CD4-positive, alpha-beta T cell treated with Interleukin-17A for 1 hour (primary cell): ENCODE measurements at places on chromosomes 7 and 10.
A peak's percentile ranks its signal among the peaks of the same experiment; 100 is the strongest.

DNA sequence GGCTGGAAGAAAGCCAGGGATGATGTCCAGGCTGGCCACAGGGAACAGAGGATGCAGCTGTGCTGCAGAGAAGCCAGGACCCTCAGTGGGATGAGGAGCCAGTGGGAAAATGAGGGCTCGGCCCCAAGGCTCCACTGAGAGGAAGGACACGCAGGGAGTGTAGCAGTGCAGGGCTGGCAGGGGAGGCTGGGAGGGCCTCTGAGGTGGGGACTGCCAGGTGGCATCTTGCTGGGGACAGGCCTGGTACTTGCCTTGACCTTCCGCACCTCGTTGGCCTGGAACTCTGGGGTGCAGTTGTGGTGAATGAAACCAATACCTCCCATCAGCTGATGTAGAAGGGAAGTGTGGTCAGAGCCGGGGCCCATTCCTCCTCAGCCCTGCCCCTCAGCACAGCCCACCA is 9.2 kb downstream of the IMPDH1 start:
- DNase-seq, result no peak

DNA sequence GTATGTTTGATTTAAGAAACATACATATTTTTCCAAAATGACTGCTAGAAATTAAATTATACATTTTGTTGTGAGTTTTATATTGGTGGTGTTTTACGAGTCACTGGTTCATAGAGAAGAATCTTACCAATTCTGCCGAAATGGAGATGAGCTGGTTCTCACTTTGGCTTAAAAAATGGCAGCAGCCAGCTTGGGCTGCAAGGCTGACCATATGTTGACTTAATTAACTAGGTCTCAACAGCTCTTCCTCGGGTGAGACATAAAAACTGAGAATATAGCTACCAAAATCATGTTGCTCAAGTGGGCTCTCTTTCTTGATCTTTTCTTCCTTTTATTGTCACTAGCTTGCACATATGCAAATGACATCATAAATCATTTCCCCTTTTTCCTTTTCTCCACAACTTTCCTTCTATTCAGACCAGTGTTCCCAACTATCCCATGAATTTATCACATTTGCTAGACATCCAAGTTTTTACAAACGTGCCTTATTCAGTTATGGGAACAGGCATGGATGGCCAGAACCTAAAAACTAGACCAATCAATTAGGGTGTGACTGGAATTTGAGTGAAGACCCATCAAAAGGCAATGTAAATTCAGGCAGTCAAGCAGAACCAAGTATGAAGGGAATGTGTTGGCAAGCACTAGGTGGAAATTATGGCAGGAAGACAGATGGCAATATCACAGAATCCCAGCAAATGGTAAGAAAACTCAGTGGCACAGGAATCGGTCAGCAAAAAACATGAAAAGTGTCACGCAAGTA is 6.4 kb upstream of the TSPAN12 start:
- no peak for DNase-seq

GRCh38 chr7:121610243-121610642 is 214.1 kb upstream of the FAM3C start:
- DNase-seq, result no peak

DNA sequence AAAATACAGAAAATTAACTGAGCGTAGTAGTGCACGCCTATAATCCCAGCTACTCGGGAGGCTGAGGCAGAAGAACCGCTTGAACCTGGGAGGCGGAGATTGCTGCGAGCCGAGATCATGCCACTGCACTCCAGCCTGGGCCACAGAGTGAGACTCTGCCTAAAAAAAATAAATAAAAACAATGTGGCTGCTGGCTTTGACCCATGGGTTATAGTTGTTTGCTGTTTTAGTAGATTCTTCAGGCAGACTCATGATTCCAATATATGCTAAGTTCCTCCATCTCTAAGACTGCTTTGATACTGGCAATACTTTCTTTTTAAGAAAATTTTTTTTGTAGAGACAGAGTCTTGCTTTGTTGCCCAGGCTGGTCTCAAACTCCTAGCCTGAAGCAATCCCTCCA is 8.4 kb downstream of the OLAH start:
- DNase-seq, result no peak

GRCh38 chr7:137626469-137627067 is 220.2 kb downstream of the DGKI start:
- peak; percentile 12 for DNase-seq

DNA sequence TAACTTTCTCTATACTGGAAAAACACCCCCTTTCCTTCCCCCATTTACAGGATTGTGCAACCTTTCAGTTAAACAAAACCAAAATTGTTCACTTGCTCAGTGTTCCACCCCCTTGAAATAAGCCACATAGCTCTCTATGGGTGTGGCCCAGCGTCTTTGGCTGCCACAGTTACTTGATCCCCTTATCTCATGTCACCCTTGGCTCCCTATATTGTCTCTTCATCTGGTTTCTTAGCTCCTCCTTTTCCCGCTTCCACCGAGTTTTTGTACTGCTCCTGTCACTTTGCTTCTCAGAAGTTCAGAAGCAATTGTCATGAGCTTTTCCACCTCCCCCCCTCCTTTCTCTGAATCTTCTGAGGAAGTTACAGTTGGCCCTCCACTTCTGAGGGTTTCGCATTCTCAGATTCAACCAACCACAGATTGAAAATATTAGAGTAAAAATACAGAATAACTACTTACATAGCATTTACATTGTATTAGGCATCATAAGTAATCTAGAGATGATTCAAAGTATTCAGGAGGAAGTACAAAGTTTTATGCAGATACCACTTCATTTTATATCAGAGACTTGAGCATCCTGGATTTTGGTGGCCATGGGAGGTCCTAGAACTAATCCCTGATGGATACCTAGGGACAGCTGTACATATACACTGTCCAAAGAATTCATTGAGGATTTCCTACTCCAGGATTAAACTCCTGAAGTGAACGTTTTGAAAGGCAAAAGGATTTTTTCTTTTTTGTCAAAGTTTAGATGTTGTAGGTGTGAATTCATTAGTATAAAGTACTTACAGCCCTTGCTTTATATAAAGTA is 60.4 kb downstream of the ADD3 start:
- DNase-seq, result peak; percentile 68

- no peak for DNase-seq
Measured at GRCh38 chr10:4301291-4302045, 516.5 kb upstream of the KLF6 start.

DNA sequence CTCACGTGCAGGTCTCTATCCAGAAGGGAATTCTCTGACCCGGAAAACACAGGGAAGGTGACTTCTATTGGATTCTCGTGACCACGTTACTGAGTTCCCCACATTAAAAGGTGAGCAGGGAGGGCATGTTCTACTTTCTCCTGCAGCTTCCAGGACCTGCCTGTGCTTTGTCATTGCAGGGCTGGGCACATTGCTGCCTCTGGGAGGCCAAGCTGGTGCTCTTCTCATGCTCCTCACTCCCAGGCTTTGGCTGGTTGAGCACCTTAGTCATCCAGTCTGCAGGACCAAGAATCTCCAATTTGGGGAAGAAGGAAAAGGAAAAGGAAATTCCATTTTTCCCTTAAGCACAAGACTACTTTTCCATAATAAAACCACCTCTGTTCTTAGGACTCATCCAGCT is 86.5 kb upstream of the TMEM72 start:
- no peak for DNase-seq

- DNase-seq, result no peak
Measured at GRCh38 chr7:45873355-45873754, 473 bp upstream of the CCDC201 start.

- DNase-seq, result no peak
Measured at GRCh38 chr10:96170230-96170629, 40.1 kb downstream of the ZNF518A start.

- DNase-seq, result no peak
Measured at GRCh38 chr7:83655951-83656556, 7.1 kb upstream of the SEMA3E start.

DNA sequence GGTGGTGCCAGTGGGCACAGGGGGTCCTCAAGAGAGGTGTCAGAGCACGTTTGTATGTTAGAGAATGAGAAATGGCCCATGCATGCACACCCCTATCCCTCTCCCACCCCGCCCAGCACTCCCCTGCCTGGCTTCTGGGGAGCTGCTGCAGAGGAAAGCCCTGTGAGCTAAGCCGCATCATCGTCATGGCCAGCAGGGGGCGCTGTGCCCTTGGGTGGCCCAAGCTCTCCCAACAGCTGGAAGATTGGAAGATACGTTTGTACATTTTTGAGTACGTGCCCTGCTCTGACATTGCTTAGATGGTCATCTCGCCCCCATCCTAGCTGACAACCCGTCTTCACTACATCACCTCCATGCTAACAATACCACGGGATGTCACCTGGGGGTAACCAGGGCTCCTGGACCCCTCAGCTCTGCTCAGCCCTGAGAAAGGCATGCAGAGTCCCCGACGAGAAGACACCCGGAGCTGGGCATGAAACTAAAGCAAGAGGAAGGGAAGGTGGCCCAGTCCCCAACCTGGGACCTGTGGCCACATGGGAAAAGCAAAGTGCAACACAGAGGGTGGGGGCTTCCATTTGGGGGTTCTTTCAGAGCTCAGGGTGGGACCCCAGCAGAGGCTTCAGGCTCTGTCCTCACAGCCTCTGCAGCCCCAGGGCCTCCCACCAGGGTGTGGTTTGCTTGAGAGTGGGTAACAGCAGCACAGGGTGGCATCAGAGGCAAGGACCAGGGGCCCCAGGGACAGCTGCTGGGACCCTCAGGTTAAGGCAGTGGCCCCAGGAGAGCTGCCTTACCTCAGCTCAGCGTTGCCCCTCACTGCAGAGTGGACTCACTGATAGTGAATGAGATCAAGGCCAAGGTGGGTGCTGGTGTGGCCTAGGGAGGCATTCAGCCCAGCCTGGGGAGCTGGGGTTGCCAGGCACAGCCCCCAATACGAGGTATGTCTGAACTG is 136.6 kb downstream of the PTPN20 start:
- DNase-seq, result peak; percentile 72

DNA sequence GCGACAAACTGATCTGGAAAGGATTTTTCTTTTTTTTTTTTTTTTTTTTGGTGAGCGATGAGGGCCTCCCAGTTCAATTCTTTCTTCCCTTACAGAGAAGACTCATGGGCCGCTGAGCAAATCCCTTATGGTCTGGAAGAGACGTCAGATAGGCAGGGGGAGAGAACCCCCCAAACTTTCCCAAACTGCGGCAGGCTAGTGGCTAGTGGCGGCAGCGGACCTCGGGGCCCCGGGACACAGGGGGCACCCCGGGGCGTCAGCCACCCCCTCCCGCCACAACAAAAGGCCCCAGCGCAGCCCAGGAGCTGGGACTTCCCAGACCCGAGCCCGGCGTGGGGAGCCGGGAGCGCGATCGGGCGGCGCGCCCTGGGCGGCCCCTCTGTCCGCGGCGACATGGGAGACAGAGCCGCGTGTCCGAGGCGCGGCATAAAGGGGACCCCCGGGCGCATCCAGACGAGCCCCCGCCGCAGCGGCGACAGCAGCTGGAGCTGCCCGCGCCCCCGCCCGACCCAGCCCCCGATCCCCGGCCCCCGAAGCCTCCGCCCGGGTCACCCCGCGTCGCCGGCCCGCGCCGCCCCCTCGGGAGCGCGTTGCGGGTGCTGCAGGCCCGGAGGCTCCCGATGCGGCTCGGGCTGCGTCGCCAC is 755 bp downstream of the FAM171A1 start:
- DNase-seq, result peak; percentile 25

DNA sequence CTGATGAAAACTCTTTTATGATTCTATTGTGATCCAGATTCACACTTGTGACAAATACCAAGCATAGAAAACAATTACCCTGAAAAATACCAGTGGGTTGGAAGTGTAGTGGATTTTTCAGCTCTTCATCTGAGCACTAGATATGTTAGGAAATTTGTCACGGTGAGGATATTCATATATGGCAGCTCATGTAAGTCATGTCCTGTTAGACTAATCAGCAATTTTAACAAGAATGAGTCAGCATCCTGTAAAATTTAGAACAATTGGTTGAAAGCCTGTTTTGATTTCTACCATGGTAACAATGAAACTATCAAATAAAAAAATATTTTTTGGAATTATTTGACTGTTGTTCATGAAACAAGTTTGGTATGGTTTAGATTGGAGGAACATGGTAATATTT is 334.3 kb downstream of the CACNA2D1 start:
- DNase-seq, result no peak

GRCh38 chr7:149882248-149883047 is 8.7 kb downstream of the ATP6V0E2 start:
- no peak for DNase-seq

GRCh38 chr7:71348821-71349681 is 217.1 kb downstream of the GALNT17 start:
- no peak for DNase-seq

GRCh38 chr7:108167460-108167859 is 37.3 kb upstream of the LAMB4 start:
- DNase-seq, result no peak

DNA sequence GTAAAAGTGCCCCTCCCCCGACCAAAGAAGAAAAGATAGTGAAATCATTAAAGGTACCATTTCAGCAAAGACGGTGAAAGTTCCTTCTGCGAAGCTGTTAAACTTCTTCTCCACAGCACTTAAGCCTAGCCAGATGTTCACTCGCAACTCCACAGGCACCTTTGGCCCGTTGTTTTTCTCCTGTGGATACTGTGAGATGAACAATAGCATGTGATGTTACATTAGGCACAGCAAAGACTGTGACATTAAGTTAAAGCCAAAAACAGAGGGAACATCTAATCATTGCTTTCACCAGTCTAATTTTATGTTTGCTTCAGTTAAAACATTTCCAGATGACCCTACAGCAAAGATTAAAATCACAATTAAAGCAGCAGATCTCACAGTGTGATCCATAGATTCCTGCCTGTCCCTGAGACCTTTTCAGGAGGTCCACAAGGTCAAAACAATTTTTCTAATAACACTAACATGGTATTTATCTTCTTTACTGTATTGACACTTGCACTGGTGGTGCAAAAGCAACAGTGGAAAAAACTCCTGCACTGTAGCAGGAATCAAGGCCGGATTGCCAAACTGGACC is 112.5 kb downstream of the MYOF start:
- DNase-seq, result no peak

- no peak for DNase-seq
Measured at GRCh38 chr10:130017631-130018022, 53.6 kb upstream of the EBF3 start.

- DNase-seq, result no peak
Measured at GRCh38 chr7:118214833-118215182, 9.7 kb upstream of the ANKRD7 start.

DNA sequence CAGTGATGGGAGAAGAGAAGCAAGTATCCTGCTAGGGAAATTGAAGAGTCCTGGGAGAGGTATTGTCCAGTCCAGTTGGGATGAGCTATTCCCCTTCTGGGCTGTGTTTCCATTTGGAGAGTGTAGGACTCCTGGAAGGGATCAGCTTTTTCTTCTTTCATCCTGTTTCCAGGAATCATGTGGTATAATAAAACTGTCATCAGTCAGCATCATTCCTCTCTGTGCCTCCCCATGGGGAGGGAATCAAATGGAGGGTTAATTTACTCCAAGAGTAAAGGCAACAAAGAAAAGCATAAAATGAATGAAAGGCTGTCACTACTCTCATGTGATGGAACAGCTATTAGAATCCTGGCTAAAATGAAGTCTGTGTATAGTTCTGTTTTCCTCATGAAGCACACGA is 429.9 kb downstream of the SORCS3 start:
- DNase-seq, result no peak

- DNase-seq, result no peak
Measured at GRCh38 chr10:71081229-71081560, 131.2 kb upstream of the UNC5B start.

- DNase-seq, result no peak
Measured at GRCh38 chr10:101403161-101403560, 49.2 kb downstream of the BTRC start.
